Hematopoietic multipotent progenitor cell treated with erythropoietin and hydrocortisone succinate and interleukin-3 and kit ligand, for 4 days (in vitro differentiated cells): ENCODE measurements at places on chromosomes 3 and 15.

- no peak for DNase-seq
These were observed 38.4 kb downstream of the CCDC33 start for GRCh38 chr15:74274470-74275038.

DNA sequence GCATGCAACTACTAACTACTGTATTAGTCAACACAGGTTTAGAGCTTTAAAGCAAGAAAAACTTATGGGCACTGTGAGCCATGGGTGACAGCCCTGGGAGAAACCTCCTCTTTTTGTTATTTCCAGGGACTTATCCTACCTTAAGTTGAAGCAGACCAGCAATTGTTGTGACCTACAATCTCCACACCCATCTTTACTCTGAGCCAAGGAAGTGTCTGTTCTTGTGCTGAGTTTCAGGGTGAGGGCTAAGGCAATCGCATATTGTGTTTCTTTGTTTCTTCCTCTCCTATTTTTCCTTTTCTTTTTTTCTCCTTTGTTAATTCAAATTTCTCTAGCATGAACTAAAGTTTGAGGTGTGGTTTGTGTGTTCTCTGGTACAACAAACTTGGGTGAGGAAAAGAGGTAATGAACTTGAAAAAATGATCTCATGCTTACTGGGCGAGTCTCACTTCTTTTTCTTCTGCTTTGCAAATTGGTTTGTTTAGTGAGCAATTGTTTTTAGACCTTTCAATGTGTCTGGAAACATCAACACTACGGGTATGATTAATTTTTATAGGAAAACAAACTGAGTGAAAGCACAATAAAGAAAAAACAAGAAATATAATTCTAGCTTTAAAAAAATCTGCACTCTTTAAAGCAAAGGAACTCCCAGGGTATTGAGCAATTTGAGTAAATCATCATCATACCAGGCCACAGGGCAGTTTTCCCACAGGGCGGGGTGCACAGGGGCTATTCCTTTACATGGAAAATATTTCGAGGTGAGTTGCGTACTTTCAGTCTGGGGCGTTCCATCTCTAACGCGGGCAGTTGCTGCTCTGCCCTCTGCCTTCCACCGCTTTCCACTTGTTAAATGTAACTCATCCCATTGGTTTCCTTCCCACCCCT lies 2.7 kb downstream of the UPK1B start:
- no peak for DNase-seq

- DNase-seq, result no peak
These were observed 31.1 kb downstream of the ADAMTS17 start for GRCh38 chr15:100310513-100311153.

- no peak for DNase-seq
These were observed 285.7 kb upstream of the MME start for GRCh38 chr3:154794391-154794790.

- no peak for DNase-seq
These were observed 45.0 kb downstream of the SOX2 start for GRCh38 chr3:181756645-181757297.

GRCh38 chr3:170352936-170353335 lies 4.6 kb upstream of the SKIL start:
- DNase-seq, result peak; percentile 60

- DNase-seq, result no peak
These were observed 813.2 kb downstream of the AGBL1 start for GRCh38 chr15:86892774-86893449.

DNA sequence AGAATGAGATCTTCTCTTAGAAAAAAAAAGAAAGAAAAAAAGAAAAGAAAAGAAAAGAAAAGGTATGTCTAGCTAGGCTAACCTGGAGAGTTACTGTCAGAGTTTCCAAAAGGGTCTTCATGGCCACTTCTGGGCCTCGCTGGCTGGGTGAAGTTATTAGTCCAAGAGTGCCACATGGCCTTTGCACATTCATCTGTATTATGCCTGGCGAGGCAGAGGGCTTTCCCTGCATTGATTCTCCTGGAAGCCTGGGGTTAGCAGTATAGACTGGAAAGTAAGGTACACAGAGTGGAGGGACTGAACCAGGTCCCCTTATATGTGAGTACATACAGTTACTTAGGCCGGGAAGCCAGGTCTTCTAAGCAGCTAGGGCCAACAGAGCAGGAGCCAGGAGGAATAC lies 54.8 kb upstream of the CGNL1 start:
- peak; percentile 30 for DNase-seq

DNA sequence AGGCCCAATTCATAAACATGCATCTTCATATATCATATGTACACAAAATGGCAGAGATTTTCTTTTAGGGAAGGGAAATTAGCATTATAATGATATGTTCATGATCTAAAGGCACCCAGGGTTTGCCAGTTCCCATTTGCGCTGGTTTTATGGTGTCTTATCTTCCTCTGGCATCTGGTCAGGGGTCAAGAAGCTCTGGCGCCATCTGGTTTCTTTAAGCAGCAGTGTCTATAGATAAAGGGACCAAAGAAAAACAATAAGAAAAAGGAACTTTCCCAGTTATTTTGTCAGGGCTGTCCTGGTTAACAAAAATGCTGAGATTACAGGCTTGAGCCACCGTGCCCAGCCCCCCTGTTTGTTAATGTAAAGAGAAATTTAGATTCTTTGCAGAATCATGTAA lies 3.3 kb upstream of the DCP1A start:
- DNase-seq, result peak; percentile 99

GRCh38 chr3:55162031-55162795 lies 234.4 kb upstream of the LRTM1 start:
- DNase-seq, result no peak

DNA sequence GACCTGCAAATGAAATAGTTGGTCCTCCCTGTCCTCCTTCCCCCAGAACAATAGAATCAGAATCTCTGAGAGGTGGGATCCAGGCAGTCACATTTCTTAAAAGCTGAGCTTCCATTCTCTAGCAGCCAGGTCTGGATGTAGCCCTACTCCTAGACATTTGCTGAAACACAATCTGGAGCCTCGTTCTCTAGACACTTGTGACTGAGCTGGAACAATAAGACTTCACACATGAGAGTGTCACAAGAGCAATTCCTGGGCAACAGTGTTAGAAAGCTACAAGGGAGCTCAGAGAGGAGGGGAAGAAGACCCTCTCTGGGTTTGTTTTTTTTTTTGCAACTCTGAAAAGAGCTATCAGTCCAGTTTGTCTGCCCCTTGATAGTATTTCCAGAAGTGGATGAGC lies 14.5 kb downstream of the CORO2B start:
- no peak for DNase-seq

DNA sequence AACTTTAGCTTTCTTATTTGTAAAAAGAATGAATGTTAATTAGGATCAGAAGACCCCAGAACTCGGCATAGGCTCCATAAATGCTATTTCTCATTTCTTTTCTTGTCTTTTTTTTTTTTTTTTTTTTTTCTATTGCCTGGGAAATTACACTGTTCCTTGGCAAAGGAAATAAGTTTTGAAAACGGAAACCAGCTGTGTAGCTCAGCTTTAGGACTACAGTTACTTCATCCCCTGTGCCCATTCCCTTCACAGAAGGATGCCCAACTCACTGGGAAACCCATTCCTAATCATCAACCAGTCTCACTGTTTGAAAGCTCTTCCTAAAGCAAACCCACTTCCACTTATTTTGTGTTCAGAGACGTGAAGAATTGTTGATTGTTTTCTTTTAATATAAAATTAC lies 254.0 kb upstream of the IL12A start:
- no peak for DNase-seq

GRCh38 chr3:117104792-117105191 lies 395.2 kb downstream of the TUSC7 start:
- no peak for DNase-seq

- no peak for DNase-seq
These were observed 192.6 kb downstream of the FMN1 start for GRCh38 chr15:33001926-33002325.

GRCh38 chr3:28322464-28322863 lies 26.1 kb upstream of the ZCWPW2 start:
- no peak for DNase-seq

DNA sequence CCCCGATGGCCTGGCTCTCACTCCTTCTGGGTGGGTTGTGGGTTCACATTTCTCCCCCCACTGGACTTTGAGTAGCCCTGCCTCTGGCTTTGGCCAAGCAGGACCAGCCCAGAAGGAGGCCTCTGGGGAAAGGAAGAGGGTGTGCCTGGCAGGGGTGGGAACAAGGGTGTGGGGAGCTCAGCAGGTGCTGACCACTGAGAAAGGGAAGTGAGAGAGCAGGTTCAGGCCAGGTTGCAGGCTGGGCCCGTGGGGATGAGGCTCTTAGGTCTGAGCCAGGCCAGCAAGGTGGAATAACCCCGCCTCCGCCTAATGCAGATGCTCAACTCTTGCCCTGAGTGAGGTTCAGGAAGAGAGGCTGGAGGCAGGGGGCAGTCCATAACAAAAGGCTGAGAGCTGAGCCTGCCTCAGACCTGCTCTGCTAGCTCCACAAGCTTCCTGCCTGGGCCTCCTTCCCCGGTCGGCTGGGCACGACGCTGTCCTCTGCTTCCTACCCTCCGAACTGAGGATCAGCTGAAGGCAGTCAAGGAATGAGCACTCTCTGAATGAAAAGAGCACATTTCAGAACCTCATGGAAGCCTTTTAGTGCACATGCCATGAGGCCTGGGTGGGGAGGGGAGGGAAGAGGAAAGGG lies 82.7 kb downstream of the TLE3 start:
- peak; percentile 5 for DNase-seq

- DNase-seq, result no peak
These were observed 15.2 kb downstream of the RMDN3 start for GRCh38 chr15:40739854-40740253.

GRCh38 chr3:182115328-182116015 lies 403.7 kb downstream of the SOX2 start:
- DNase-seq, result no peak

GRCh38 chr15:73052653-73053397 lies 562 bp downstream of the NEO1 start:
- DNase-seq, result peak; percentile 36

GRCh38 chr3:185796431-185797107 lies 28.3 kb downstream of the IGF2BP2 start:
- no peak for DNase-seq

DNA sequence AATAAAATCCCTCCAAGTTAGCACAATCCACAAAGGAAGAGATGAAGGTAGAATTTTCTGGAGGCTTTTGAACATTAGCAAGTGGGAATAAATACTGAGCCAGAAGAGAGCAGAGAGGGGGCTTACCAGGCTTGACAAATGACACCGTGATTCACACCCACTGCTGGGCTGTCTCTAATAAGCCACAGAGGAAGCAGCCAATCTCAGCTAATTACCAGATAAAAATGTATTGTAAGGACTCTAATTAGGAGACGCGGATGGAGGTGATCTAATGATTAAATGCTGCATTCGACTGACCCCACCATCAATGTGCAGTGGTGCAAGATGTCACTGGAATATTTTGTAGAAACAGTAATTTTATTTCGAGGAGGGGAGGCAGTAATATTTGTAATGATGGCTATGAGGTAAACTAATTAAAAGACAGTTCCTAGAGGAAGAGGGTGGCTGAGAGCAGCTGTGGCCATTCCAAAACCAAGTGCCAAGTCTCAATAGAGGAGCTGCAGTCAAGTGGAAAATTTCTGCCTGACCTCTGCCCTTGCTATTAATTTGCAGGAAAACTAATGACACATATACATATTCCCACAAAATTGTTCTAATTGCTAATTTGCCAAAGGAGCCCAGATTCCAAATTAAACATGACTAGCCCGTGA lies 602.2 kb downstream of the FOXP1 start:
- DNase-seq, result no peak

GRCh38 chr3:89851974-89852621 lies 744.7 kb downstream of the EPHA3 start:
- peak; percentile 35 for DNase-seq
